Left cardiac atrium (tissue), 4 donors: ENCODE measurements at places on chromosomes 3 and 15.

GRCh38 chr3:152195206-152195605 lies 73.5 kb upstream of the MBNL1 start:
- no peak for DNase-seq

DNA sequence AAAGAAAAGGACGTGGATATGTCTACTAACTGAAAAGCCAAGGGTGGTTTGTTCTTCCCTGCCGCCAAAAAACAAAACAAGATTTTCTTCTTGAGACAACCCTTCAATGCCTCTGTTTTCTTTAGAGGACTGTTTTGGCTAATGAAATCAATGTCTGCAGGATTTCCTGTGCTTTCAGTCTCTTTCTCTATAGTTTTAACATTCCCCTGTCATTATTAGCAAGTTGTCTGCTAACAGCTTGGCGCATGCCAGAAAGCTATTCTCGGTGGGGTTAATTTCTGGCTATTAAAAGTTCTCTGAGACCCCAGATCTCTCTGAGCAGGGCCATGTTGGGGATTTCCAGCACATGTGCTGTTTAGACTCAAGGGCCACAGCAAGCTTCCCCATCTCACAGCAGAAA lies 56.7 kb downstream of the ITPR1 start:
- DNase-seq: no peak

DNA sequence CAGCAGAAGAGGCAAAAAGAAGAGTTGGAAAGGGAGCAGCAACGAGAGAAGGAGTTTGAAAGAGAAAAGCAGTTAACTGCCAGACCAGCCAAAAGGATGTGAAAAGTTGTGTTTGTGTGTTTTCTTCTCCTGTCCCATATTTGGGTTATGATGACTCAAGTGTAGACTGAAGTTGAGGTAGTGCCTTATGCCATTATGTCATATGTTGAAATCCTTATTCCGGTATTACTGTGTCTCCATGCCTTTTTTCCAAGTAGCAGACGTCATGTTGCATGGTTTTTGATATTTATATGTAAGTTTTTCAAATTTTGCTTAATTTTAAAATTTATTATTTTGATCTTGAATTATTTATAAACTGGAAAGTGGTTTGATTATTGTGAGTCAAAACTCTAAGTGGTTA lies 19.2 kb downstream of the BLOC1S6 start:
- no peak for DNase-seq

DNA sequence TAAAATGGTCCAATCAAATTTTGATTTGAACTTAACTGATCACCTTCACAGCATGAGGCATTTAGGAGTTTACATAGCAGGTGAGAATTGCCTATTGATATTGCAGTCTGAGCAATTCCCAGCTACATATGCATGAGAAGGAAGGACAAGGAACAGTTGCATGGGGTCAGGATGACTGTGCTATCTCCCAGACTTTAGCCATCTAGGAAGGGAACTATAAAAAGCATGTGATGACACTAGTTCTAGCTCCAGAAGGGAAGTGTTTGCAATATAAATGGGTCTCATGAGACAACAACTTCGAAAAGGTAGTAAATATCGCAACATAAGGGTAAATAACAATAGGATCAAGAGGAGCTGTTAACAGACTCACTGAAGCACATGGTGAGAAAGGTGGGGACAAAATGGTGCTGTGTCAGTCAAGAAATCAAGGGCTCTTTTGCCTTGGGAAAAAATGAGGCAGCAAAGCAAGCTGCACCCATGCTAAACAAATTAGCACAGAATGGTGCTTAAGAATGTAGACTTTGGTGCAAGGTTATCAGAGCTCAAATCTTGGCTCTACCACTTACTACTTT lies 90.4 kb upstream of the SLC2A2 start:
- DNase-seq: no peak

GRCh38 chr15:48888191-48888590 lies 10.3 kb downstream of the EID1 start:
- no peak for DNase-seq

DNA sequence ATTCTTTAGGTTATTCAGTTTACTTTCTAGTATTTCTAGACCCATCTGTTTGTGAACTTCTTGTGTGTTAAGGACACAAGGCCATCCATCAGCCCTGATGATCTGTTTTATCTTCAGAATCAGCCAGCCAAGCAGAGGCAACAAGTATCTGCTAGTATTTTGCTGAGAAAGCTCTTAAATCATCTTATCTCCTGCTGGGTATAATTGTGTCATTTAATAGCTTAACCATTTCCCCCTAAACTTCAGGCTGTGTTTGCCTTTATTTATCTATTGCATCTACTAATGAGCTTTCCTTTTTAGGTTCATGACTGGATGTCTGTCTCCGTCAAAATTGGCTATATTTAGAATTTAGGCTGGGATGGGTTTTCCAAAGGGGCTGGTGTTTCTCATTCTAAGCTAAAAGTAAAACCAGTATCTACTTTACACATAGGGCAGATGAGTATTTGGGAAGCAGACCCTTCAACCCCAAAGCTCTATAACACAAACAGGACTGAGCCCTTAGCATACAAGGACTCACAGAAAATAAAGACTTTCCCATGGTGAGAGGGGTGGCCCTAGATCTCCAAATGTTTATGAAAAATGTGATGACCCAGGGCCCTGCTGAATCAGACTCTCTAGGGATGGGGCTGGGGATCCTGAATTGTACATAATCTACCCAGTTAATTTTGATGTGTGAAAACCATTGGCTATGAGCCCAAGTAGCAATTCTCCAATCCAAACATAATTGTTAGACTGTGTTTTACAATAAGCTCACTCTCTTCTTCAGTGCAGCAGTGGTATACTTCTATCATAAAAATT lies 65.3 kb upstream of the PSMD6 start:
- no peak for DNase-seq

GRCh38 chr15:80992441-80992840 lies 2.8 kb upstream of the MESD start:
- DNase-seq: no peak

GRCh38 chr3:43238801-43239200 lies 47.5 kb upstream of the SNRK start:
- no peak for DNase-seq

GRCh38 chr3:56154297-56154696 lies 314.0 kb downstream of the ERC2 start:
- no peak for DNase-seq

DNA sequence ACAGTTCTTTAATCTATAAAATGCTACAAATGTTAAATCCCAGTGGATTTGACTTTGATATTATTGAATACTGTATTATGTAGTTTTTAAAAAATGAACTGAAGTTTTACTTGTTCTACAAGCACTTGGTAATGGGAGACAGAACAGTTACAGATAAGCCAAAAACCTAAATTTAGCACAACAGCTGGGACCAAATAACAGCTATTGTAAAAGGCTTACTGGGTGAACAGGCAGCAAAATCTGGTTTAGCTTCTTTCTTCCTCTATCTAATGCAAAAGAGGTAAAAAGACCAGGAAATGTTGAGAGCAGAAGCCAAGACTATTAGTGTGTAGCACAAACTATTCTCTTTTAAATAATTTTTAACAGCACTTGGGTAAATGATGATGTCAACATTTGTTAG lies 1.6 kb upstream of the ATOSA start:
- DNase-seq: no peak
